ENCODE measurements at places on chromosomes 11 and 22.

DNA sequence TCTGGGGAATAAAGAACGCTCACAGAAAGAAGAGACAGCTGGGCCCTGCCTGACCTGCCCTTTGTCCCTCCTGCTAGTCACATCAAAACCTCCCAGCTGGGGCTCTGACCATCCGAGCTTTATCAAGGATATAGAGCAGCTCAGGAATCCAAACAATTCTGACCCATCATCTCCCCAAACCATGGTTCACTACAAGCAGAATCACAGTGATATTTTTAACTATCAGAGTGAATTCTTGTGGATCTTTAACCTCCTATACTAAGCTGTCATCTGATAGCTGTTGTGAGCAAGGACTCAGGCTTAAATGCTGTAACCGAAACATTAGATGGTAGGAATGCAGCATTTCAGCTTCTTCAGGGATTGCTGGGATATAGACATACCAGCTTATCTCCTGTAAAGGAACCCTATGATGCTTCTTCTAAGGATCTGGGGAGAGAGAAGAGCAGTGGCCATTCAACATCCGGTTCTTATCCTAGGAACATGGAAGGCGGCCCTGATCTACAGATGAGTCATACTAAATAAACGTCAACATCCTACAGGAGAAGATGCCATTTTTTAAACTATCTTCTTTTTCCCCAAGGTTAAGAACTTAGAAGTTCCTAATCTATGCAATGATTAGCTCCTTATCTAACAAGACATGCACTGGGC lies 84.7 kb upstream of the AKIP1 start:
- DNase-seq: no peak

GRCh38 chr22:47033648-47034000 lies 271.2 kb downstream of the TBC1D22A start:
- no peak for DNase-seq

- DNase-seq: no peak
Measured at GRCh38 chr11:62472063-62472884, 53.4 kb downstream of the SCGB1A1 start.

GRCh38 chr22:19043121-19044085 lies 78.8 kb downstream of the DGCR2 start:
- DNase-seq: no peak

GRCh38 chr11:76329084-76329648 lies 51.8 kb downstream of the THAP12 start:
- no peak for DNase-seq

DNA sequence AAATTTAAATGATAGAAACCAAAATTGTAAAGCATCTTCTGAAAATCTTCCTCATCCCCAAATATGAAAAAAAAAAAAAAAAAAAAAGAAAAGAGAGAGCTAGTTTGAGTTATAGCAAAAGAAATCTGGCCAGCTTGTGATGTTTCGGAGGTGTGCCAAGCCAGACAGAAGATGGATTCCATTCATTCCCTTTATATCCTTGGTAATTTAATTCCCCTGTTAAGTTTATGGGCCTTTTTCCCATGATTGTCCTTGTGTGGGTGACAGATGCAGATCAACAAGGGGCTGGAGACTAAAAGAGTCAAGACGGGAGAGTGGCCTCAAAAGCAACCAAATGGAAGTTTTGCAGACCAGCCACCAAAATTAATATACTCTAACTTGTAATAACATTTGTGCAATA lies 47.6 kb upstream of the PARVA start:
- no peak for DNase-seq

DNA sequence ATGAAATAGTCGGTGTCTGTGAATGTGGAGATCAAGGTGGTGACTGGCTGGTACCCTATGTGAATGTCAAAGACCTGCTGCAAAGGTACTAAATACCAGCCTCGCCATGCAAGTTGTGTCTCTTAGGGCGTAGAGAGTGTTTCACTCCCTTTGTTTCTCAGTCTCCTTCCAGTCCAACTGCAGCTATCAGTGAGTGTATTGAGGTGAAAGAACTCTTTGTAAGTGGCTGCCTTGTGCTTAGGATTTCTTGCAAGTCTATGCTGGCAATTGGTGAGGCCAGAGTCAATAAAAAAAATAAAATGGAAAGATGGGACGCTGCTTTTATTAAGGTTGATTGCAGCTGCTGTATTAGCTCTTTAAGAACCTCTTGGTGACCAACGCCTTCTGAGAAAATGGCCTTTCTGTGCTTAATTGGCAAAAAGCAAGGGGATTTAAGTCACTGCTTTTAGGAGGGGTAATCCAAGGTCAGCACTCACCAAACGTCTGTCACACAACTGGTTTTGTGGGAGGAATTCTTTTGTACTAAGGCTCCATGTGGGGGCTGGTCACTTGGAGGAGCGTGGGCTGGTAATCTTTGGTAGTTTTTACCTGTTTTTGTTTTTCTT lies 95.1 kb downstream of the PARVA start:
- no peak for DNase-seq

DNA sequence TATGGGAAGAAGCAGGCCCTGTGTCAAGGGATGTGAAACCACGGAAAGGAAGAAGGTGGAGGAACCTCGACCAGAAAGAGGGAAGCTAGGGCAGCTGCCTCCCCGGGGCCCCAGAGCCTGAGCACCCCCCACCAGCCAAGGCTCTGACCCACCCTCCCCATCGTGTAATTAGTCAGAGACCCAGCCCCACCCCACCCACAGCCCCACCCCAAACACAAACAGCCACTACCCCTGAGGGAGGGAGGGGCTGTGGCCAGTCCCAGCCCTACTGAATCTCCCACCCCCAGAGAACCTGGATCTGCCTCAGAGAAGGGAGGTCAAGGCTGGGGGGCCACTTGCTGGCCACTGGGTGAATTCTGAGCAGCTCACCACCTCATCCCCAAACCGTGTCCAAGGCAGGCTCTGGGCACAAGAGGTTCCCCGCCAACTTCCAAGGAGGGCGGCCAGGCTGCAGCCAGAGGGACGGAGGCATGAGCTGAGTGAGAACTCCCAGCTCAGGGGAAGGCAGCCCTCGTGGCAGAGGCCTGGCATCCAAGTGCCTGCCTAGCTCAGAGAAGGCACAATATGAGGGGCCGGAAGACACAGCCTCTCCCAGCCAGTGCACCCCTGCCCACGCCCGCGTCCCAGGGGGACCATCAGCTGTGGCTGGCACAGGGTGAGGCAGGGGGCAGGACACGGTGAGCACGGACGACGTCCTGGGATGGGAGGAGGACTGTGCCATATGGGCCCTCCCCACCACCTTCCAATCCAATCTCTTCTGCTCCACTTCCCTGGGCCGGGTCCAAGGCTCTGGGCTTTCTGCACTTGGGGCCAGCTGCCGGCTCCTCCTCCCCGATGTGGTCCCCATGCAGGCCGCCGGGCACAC lies 2.7 kb downstream of the PLXNB2 start:
- DNase-seq: no peak

GRCh38 chr11:114395736-114396135 lies 4.6 kb downstream of the C11orf71 start:
- no peak for DNase-seq

DNA sequence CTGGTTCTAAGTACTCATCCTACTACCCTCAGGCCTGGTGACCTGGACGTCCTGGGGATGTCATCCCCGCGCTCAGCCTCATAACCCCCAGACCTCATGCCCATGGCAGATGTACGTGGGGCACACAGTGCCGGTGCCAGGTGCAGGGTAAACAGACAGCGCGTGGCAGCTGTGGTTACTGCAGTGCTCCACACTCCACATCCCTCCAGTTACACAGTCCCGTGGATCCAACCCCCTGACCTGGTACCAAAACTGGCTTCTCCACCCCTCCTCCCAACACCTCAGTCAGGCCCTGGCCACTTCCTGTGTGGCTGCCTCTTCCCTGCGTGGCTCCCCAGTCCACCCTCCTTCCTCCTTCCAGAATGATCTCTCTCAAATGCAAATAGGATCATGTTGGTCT lies 95.2 kb downstream of the DSCAML1 start:
- no peak for DNase-seq

DNA sequence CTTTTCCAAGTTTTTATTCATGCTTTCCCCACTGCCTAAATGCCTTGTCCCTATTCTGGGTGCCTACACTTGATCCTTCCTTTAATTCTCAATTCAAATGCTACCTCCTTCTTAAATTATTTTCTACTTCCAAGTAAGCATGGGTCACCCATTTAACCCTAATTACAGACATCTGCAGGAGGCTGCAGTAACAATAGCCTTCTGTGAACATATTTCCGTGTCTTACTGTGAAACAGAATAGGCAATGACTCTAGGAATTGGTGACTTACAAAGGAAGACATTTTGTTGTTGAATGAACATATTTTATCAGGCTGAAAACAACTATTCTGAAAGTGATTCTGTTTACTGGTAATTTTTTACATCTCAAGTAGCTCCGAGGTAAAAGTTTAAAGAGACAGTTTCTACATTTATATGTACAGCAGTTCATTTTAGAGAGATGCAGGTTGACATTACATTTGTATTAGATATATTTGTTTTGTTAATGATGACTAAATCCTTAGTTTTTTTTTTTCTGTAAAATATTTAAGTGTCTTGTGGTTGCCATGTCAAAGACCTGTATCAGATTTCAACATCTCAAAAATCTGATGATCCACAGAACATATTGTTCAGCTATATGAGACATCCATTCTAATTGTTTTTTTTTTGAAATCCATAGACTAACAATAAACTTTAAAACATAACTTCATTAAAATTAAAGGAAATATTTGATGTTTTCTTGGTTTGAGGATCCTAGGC lies 316.8 kb downstream of the CASP12 start:
- no peak for DNase-seq

- no peak for DNase-seq
Measured at GRCh38 chr11:111069066-111069465, 176.5 kb upstream of the POU2AF2 start.

- no peak for DNase-seq
Measured at GRCh38 chr22:36809351-36809750, 7.5 kb downstream of the PVALB start.

DNA sequence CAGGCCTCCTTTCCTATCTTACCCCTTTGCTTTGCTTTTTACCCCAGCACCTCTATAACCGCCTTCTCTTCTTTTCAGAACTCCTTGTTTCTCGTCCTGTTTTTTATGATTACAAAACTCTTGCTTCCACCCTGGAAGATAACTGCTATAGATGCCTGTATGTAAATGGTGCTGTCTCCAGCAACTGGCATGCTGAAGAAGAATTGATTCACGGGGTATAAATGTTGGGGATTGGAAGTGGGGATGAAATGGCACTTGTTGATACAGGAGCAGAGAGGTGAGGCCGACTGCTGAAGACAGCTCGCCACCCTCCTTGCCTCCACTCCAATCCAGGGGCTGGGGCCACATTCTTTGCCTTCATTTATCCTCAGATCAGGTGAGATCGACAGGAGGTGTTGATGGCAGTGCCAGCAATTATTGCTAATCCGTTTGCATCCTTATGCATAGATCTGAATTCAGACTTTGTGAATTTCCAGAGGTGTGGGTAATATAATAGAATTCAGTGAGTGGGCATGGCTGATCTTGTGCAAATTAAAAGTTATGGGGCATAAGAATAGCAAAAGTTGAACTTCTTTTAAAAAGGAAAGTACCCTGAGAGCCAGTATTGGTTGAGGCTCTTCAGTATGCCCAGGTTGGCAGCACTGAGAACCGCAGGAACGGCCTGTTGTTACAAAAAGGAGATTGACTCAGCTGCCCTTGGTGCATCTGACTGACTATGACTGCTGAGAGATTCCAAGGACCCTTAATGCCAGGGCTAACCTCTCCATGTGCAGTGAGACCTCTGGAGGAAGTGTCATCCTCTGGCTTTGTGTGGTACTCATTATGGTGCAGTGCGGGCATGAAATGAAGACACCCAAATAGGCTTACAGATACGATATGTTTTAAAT lies 5.3 kb downstream of the NEAT1 start:
- no peak for DNase-seq

GRCh38 chr11:37788141-37788877 lies 1190.3 kb upstream of the RAG2 start:
- DNase-seq: no peak

DNA sequence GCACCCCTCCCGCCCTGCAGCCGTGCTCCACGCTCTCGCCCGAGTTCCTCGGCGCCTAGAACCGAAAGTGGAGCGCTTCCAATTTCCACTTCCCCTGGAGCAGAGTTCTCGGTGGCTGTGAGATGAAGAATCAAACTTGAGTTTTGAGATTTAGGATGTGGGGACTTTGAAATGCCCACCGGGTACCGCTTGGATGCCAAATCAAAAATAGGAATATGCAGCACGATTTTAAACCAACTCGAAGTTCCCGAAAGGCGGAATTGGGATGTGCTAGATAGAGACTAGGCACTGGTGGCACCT lies 569 bp downstream of the POLA2 start:
- DNase-seq: no peak

- no peak for DNase-seq
Measured at GRCh38 chr22:30889268-30889995, 79.1 kb downstream of the MORC2 start.

GRCh38 chr11:73347067-73347466 lies 29.1 kb upstream of the RELT start:
- DNase-seq: no peak

DNA sequence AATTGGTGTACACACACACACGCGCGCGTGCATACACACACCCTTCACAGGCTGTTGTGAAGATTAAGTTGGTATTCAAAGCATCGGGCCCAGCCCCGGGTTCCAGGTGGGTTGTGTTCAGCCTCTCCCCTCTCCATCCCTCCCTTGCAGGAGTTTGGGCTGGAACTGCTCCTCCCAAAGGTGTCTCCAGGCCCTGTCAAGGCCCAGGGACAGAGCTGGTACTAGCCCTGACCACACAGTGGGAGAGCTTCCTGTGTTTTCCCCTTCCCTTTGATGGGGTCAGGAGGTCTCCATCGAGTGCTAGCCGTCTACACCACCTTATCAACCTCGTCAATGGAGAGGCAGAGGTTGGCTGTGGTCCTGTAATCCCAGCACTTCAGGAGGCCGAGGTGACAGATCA lies 36.5 kb upstream of the CSNK1E start:
- no peak for DNase-seq

- no peak for DNase-seq
Measured at GRCh38 chr11:45279645-45280044, 6.5 kb downstream of the SYT13 start.

GRCh38 chr11:25562417-25562816 lies 769.5 kb upstream of the ANO3 start:
- DNase-seq: no peak

DNA sequence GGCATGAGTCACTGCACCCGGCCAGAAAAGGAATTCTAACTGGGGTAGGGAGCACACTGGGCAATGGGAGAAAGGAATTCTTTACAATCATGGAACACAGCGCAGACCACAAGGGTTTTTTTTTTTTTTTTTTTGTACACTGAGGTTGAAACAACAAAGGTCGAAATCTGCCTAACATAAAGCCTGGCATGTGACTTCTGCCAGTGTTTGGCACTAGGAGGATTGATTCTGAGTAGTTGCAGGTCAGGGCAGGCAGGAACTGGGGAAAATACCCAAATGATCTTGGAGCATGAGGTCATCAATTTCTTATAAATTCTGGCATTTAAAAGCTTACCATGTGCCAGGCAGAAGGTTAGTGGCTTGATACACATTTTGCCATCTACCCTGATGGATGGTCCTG lies 202.0 kb upstream of the SNX19 start:
- no peak for DNase-seq

Measured in T-helper 9 cell (primary cell).